ENCODE measurements at places on chromosomes 3 and 15. TPM values are rescaled to one million over a fixed set of nuclear protein-coding genes. Genes with fewer than 3 reads are reported as not detected.

Gene FAM131A
- 10.4 TPM for total RNA-seq

Gene MKRN3
- total RNA-seq: 3.1 TPM

Gene MB21D2
- total RNA-seq: 0.78 TPM

Gene BMF
- total RNA-seq: 13.5 TPM

GRCh38 chr3:73403444-73403843 lies 221.3 kb downstream of the PDZRN3 start:
- no peak for DNase-seq

GRCh38 chr3:185225523-185225922 lies 28.3 kb downstream of the EHHADH start:
- DNase-seq: no peak

DNA sequence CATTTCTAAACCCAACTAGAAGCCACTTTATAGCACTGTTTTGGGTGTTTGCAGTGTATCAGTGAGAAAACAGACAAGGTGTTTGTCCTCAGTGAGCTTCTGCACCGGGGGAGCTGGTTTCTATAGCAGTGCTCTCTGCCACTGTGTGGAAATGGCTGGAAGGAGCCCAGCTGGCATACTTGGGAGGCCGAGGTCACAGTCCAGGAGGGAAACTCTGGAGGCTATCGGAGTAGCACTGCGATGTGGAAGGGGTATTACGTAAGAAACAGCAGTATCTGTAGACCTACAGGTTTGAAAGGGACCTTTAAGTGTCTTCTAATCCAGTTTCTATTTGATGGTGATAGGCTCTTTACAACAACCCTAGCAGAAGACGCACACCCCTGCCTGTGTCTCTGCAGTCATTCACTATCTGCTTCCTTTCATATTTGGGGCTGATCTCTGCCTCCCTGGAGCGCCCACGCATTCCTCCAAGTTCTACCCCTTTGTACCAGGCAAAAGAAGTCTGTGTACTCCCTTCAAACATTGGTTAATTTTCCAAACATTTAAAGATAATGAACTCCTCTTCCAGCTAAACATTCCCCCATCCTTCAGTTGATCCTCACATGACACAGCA lies 87.4 kb upstream of the ADAMTS17 start:
- no peak for DNase-seq

- DNase-seq: no peak
Observed at GRCh38 chr3:42094691-42095391, 3.7 kb downstream of the TRAK1 start.

- DNase-seq: no peak
Observed at GRCh38 chr15:76208786-76209424, 102.4 kb downstream of the ETFA start.

- no peak for DNase-seq
Observed at GRCh38 chr15:78282324-78282723, 17.1 kb downstream of the SKIC8 start.

GRCh38 chr15:84656972-84657371 lies 1.0 kb downstream of the NMB start:
- DNase-seq: no peak

DNA sequence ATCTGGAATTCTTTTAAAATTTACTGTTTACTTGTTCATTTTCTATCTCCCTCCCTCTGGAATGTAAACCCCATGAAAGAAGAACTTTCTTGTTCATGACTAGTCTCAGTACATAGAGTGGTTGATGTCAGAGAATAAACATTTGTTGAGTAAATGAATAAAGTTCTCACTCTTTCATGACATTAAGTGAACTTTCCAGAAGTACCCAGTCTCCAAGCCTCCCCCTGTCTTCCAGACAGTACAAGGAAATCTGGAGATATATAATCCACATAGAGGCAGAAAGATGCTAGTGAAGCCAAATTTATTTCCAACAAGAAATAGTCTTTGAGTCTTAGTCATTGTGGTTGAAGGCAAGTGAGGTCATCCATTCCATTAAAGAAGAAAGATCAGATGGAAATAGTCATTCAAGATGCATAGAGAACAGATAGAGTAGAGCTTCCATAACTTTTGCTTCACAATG lies 71.5 kb upstream of the GALNT15 start:
- DNase-seq: no peak

DNA sequence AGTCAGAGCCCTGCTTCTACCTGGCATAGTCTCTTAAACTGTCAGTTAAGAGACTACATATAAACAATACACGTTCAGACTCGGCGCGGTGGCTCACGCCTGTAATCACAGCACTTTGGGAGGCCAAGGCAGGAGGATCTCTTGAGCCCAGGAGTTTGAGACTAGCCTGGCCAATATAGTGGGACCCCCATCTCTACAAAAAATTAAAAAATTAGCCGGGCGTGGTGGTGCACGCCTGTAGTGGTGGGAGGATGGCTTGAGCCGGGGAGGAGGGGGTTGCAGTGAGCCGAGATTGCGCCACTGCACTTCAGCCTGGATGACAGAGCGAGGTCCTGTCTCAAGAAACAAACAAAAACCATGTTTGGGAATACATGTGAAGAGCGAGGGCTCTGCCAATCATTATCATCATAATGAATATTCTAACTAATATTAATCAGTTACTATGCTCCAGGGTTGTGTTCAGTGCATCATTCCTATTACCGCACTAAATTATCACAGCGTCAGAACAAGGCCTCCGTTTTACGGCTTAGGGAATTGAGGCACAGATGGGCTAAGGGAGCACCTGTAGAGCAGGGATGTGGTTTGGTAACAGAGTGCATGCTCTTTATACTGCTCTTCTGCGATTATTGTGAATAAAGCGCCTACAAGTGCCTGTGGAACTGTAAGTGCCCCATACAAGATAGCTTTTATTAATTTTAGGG lies 844 bp upstream of the UQCC5 start:
- no peak for DNase-seq

- no peak for DNase-seq
Observed at GRCh38 chr3:150582620-150583019, 20.5 kb upstream of the SELENOT start.

DNA sequence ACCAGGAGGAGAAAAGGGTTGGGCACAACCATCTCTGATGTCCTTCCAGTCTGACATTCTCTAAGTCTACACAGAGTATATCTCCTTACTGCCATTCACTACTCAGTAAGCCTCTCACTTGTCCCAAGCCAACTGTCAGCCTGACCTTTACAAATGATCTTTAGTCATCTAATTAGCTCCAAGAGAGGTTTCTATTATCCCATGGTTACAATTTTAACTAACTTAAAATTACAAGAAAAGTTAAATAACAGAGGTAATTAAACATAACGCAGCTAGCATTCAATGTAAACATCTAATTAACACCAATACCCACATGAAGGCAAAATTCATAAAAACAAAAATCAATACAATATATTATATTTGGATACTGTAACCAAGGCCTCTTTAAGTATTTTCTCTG lies 126.9 kb downstream of the LSAMP start:
- no peak for DNase-seq

DNA sequence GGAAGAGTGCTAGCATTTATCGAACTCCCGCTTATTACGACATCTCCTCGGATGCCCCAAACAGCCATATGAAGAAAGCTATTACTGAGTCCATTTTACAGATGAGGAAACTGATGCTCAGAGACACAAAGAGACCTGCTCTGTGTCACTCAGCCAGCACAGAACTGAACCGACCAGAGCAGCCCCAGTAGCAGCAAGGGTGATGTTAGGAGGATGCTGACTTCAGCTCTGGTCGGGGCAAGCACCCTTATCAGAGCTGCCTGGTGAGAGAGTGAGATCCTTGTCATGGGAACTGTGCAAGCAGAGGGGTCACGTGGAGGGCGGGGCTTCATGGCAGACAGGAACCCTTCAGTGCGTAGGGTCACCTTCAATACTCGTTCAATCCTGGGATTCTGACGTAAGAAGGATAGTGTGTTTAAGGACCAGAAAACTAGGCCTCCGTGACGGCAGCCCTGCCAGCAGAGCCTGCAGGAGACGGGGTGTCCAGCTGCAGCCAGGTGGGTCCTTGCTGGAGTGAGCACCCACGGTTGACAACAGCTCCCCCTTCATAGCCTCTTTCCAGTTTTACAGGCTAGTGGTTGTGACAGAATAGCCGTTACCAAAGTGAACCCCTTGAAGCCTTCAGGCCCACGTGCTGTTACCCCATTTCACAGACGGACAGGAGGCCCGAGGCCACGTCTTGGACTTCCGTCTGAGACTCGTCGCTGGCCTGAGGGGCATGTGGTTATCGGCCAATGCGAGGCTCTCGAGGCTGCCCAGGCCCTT lies 12.0 kb upstream of the IQSEC1 start:
- no peak for DNase-seq

DNA sequence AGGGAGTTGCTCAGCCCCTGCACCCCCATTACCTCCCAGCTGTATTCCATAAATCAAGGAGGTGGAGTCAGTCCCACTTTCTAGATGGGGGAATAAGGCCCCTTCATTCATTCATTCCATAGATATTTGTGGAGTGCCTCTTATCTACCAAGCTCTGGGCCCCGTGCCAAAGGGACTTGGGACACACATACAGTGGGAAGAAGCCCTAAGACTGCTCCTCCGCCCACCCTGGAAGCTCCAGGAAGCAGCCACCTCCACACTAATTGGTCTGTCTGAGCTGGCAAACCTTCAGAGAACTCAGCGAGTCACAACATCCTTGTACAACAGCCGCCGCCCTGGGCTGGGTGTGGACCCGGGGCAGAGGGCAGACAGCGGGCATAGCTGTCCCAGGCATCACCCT lies 6.4 kb downstream of the STRA6 start:
- no peak for DNase-seq

GRCh38 chr3:196636369-196637349 lies 2.8 kb upstream of the NRROS start:
- no peak for DNase-seq
